Kidney glomerular epithelial cell (primary cell): ENCODE measurements at places on chromosomes 4 and X.

DNA sequence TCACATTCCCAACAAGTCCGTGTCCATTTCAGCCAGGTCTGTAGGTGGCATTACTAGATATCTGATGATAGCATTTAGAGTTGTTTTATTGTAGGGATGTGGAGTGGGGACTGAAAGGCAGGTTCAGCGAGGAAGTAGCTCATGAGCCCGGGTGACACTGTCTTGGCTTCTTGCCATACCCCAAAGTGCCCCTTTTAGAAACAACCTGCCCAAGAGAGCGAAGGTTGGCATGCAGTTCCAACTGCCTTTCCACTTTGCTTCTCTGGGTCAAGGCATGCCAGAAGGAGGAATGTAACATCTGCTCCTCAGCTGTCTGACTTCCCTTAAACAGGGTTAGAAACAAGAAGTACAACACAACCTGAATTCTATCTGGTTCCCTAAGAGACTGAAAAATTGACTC is 9.0 kb downstream of the GRIA3 start:
- no peak for DNase-seq

GRCh38 chr4:55707507-55707906 is 71.4 kb upstream of the NMU start:
- DNase-seq = no peak

DNA sequence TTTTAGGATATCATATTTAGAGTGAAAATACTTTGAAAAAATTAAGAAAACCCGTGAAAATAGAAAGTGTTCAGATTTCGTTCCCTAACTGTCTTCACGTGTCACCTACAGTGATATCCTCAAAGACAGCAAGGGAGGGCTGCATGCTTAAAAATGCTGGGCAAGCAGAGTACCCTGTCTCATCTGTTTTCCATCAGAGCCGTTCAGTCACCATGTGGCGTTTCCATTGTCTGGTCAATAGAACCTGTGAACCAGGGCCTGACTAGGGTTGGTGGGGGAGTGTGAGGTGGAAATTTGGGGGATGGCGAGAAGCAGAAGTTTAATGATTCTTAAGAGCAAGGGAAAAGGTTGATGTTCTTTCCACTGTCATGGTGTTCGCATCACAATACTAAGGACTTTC is 173.9 kb downstream of the BMPR1B start:
- DNase-seq = no peak

DNA sequence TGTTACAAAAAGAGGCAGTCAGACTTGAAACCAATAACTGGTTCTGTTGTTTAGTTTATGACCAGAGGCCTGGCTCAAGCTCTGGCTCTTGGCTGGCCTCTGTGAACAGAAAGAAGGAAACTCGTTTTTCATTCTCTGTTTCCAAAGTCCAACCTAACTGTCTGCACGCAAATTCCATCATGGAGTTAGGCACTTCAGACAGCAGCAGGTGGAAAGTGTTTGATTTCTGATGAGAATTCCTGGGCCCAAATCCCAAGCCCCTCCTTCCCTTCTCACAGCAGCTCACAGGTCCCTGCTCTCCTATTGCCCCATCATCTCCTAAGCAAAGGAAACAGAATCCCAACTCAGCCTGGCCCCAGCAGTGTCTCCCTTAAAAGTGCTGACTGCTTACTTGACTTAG is 42.8 kb upstream of the FGF16 start:
- DNase-seq = no peak

- DNase-seq = peak; percentile 11
Measured at GRCh38 chrX:136694431-136695087, 46.6 kb downstream of the CD40LG start.

DNA sequence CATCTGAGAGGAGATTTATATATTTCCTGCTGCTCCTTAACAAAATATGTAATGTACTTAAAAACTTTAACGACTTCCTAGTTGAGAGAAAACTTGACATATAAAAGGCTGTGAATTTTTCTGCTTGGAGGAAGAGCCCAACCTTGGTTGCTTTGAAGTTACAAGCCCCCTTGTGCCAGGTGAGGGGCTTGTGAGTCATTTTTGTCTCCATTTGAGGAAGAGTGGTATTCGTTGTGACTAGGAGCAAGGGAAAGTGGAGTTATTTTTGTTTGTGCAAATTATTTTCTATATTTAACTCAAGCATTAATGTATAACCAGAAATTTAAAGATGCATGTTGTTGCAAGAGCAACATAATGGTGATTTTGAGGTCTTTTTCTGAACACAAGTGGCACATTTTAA is 99.0 kb upstream of the DDX3X start:
- DNase-seq = no peak

- DNase-seq = peak; percentile 79
Measured at GRCh38 chr4:97432551-97432950, 710.7 kb downstream of the STPG2 start.

- peak; percentile 66 for DNase-seq
Measured at GRCh38 chrX:154371017-154371788, 3.2 kb downstream of the FLNA start.

GRCh38 chr4:160129439-160129838 is 1026.6 kb downstream of the RAPGEF2 start:
- DNase-seq = peak; percentile 23

GRCh38 chr4:92021788-92022187 is 282.0 kb upstream of the GRID2 start:
- no peak for DNase-seq

DNA sequence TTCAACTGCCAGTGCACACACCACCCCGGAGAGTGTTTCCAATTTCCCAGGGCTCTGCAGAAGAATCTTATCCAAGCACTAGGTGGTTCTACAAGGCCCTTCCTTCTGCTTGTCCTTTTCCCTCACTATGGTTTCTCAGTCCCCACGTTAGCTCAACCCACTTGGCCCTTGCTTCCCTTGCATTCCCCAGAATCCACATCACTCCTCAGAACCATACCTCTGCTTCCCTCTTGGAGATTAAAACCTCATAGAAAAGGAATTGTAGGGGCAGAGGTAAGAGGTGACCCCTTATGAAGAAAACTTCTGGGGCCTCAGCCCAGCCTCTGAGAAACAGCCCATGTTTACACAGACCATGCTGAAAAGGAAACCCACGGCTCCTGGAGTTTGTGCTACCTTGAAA is 42.4 kb downstream of the TSPAN5 start:
- DNase-seq = no peak

GRCh38 chr4:150585611-150586010 is 3.7 kb downstream of the MAB21L2 start:
- DNase-seq = no peak

DNA sequence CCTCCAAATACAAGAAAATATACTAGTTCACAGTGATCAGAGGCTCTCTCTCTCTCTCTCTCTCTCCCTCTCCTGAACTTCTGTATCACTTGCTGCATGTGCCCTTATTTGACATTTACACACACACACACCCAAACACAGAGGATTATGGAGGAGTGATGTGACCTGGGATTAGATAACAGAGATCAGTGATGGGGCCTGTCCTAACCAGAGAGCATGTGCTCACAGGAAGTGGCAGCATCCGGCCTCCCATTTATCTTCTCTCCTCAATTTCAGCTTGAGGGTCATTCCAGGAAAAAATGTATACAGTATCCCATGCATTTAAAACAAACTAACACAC is 143.0 kb downstream of the TSPAN5 start:
- no peak for DNase-seq

GRCh38 chr4:186904101-186904500 is 180.4 kb upstream of the FAT1 start:
- DNase-seq = peak; percentile 84

GRCh38 chr4:2786794-2787229 is 6.1 kb upstream of the SH3BP2 start:
- no peak for DNase-seq

DNA sequence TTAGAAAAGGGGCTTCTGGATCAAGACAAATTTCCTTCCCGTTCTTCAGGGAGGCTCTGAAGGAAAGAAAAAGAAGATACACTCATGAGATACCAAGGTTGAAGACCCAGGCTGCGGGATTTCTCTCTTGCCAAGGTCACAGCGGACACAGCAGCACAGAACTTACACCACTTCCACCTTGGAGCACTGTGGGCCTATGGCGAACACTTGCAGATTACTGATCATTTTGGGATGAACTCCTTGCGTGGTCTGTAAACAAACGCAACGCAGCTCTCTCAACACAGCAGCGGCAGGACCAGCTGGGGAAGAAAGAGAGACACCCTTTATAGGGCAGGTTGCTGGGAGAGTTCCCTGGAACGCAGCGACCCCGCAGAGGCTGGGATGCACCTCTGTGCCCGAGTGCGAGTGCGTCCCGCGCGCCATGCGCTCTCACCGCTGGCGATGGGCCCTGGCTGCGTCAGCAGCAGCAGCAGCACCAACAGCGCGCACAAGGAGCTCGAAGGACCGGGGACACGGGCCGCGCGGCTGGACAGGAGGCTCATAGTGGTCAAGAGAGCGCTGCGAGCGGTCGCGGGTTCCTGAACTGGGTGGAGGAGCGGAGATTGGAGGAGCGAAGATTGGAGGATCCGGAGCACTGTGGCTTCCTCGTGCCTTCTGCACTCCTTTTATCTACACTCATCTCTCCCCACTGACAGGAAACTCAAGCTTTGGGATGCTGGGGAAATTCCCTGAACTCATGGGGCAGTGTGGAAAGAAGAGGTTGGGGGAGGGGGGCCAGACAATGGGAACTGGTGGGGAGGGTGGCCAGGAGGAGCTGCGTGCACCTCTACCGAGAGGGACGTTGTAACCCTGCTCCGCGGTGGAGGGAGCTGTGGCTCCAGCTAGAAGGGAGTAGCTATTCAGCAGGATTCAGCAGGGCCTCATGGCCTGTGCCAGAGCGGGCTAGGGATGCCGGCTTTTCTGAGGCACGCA is at the start of gene CXCL5:
Gene CXCL5, minus strand, starts transcription at position 638 of the 972 bp plus-strand sequence. Its CDS starts 96 bp downstream, at position 542.
- no peak for DNase-seq

GRCh38 chr4:140158365-140159030 is 4.5 kb upstream of the MAML3 start:
- no peak for DNase-seq

DNA sequence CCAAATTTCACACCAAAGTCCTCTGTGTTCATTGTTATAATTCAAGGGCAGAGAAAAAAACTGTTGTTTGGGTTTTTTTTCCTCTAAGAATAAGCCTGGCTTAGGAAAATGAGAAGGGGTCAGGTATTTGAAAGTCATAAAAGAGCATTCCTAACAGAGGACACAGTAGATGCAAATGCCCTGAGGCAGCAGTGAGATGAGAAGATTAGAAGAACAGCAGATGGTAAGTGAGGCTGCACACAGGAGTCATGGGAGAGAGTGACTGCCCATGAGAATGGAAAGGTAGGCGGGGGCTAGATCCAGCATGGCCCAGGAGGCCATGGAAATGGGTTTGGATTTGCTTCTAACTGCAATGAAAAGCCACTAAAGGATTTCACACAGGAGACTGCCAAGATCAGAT is 107.5 kb upstream of the RBPJ start:
- DNase-seq = no peak

DNA sequence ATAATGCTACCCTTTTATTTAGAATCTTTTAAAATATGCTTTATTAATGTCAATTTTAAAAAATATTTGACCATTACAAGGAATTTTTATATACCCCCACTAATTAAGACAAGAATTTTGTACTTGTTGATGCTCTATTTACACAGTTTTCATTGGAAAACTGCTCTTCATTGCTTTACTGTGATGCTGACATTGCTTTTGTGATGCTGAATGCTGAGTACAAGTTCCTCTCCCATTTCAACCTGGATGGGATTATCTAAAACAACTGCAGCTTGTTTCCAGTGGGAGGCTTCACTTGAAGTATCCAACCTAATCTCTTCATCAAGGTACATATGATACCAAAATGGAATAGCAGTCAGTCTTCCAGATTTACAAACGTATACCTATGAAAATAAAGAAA is 21.2 kb downstream of the TMEM184C start:
- DNase-seq = no peak

GRCh38 chr4:148048598-148048997 is 316.7 kb downstream of the ARHGAP10 start:
- DNase-seq = no peak

- no peak for DNase-seq
Measured at GRCh38 chr4:109990261-109991257, 77.9 kb downstream of the EGF start.

- DNase-seq = no peak
Measured at GRCh38 chr4:161172396-161173026, 991.3 kb downstream of the FSTL5 start.

DNA sequence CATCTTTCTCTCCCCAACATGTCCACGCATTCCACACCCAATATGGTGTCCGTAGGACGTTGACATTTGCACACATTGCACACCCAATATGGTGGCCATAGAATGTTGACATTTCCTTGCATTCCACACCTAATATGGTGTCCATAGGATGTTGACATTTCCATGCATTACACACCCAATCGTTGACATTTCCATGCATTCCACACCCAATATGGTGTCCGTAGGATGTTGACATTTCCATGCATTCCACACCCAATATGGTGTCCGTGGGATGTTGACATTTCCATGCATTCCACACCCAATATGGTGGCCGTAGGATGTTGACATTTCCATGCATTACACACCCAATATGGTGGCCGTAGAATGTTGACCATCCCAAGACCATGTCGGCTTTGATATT is 88.4 kb upstream of the SHOX start:
- DNase-seq = no peak

- no peak for DNase-seq
Measured at GRCh38 chr4:124902001-124902515, 189.5 kb upstream of the ANKRD50 start.

- no peak for DNase-seq
Measured at GRCh38 chrX:123964156-123964834, 2.8 kb downstream of the STAG2 start.

DNA sequence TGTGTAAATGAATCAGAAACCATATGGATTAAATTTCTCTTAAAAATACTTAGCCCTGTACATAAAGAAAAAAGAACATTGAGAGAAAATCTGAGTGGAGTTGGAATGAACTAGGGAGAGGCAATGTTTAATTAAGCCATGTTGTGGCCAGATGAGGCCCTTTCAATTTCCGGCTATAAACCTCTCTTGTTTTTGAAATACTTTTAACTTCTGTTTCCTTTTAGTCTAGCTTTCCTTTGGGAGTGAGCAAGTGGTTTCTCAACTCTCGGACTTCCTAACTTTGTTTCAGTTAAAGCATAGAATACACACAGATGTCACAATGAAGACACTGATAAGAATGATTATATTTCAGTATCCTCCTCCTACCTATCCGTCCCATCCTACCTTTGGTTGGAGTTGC is 197.2 kb downstream of the ARHGAP24 start:
- DNase-seq = no peak

DNA sequence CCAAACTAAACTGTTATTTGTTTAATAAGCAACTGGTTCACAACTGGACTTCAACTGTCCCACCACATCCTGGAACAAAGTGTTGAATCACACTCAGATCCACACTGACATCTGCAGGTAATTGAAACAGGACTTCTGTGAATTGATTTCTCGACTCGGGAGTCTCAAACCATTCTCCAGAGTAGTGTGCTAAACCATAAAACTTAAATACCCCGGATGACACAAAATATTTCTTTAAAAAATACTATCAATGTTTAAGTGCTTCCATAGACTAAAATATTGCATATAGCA is 95.4 kb upstream of the PLAC1 start:
- peak; percentile 3 for DNase-seq

DNA sequence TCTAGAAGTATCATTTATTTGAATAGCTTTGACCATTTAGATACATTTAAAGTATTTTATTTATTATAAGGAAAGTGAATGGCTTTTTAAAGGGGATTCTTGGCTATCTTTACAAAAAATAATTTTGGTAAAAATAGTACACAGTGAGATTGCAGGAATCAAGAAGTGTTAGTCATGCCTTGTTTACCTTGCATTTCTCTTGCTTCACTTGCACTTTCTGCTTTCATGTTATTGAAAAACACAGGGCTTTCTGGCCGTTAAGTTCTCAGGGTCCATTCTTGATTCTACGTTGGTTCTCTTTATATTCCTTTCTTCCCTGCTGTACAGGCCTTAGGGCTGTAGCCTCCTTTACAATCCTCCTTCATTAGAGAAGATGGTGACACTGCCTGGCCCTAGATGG is 21.8 kb upstream of the SEC24D start:
- no peak for DNase-seq
